Heart left ventricle (tissue), 16 donors: ENCODE measurements at places on chromosomes 3 and 15.
A peak's percentile ranks its signal among the peaks of the same experiment; 100 is the strongest.

GRCh38 chr15:90402223-90402622 is 14.2 kb downstream of the IQGAP1 start:
- DNase-seq = peak; percentile 49

DNA sequence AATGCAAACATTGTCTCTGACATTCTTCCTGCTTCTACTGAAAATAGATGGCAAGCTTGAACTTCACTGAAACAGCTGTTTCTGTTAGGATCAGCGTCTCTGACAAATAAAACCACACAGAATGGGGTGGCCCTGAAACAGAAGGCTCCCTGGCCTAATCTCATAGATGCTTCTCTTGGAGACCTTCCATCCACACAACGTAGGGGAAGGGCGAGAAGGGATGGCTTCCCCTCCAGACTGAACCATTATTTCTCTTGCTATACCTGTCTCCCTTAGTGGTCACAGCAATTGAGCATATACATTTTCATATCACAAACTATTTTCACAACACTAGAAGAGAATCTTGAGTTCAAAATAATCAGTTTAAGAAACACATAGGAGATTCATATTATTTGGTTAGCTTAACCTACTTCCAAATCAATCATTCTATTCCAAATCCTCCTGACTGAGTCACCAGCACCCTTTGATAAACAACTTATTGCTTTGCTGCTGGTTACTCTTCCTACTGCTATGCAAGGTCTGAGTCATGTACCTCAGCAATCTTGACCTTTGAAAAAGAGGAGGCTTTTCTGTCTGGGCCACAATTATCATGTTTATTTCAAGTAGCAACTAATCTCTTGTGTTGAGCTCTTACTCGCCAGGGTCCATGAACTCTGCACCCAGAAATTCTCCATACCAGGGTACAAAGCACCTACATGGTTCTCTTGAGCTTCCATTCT is 45.5 kb downstream of the CBLB start:
- no peak for DNase-seq

DNA sequence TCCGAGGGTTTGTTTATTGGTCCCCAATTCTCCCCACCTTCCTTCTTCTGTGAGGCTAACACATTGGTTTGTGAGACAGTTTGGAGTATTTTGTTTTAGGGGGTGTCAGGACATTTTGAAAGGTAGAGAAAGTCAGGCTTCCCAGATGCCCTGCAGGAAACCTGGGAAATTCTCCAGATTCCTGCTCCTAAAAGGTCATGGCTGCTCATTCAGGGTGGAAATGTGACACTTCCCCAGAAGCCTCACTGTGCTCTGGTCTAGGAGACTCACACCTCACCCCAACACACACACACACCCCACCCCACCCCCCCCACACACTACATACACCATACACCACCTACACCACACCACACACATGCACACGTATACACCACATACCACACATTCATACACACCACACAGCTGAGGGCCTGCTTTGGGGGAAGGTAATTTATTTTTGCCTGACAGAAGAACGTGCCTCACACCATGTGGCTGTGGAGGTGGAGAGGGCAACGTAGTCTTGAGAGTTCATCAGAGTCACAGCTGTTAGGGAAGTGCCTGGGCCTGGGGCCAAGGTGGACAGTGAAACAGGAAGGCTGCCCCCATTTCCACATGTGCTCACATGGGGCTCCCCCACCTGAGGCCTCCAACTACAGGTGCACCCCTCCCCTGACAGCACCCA is 40.4 kb upstream of the LIMD1 start:
- peak; percentile 67 for DNase-seq

GRCh38 chr15:66498501-66499386 is 1.2 kb upstream of the SNAPC5 start:
- DNase-seq = no peak

GRCh38 chr15:36136049-36136448 is 443.4 kb upstream of the CDIN1 start:
- no peak for DNase-seq

DNA sequence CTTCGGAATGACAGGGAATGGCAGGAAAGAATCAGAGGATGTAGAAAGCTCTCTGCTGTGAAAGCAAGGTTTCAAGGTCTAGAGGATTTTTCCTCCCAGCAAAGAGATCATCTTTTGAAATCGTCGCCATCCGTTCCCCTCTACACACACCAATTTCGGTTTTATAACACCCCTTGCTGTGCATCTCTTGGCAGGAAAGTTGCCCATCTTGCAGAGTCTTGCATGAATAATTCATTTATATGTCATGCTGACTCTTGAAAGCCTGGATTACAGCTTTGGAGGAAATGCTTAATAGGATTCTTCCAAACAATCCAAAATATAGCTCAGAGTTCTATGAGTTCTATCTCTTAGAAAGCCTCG is 262.7 kb downstream of the CHL1 start:
- DNase-seq = no peak

- no peak for DNase-seq
Observed at GRCh38 chr15:87566236-87566635, 690.3 kb downstream of the NTRK3 start.

GRCh38 chr3:56998076-56998529 is 62.4 kb upstream of the SPATA12 start:
- no peak for DNase-seq

DNA sequence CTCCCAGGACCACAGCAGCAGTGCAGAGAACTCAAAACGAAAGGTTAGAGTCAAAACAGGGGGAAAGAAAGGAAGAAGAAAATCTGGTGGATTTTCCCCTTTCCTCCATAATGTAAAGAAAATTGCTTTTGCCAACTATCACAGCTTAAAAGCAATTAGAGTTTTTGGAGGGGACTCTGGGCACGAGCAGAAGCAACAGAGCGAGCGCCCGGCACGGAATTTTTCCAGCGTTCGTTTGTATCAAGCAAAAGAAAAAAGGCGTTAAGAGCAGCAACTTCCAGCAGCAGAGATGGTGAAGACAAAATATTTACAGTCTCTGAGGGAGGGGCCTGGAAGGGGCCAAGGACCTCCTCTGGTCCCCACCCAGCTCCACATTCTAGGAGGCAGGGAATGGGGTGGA is 174.9 kb upstream of the LINGO1 start:
- DNase-seq = no peak

- peak; percentile 46 for DNase-seq
Observed at GRCh38 chr15:50907601-50908208, 778 bp upstream of the AP4E1 start.

DNA sequence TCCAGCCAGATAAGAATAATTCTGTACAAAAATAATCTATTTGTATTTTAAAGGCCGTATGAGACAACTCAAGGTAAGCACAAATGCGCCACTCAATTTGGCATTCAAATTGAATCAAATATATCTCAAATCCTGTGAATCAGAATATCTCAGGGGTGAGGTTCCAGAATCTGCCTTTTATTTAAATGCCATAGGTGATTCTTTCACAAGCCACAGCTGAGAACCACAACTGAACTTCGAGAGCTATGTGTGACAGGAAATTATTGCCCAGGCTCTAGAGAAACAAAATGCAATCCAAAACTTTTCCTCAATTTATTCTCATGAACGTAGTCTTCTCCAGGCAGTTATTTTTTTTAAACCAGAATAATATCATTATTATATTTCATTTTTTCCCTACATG is 11.9 kb downstream of the ATP8B4 start:
- no peak for DNase-seq

DNA sequence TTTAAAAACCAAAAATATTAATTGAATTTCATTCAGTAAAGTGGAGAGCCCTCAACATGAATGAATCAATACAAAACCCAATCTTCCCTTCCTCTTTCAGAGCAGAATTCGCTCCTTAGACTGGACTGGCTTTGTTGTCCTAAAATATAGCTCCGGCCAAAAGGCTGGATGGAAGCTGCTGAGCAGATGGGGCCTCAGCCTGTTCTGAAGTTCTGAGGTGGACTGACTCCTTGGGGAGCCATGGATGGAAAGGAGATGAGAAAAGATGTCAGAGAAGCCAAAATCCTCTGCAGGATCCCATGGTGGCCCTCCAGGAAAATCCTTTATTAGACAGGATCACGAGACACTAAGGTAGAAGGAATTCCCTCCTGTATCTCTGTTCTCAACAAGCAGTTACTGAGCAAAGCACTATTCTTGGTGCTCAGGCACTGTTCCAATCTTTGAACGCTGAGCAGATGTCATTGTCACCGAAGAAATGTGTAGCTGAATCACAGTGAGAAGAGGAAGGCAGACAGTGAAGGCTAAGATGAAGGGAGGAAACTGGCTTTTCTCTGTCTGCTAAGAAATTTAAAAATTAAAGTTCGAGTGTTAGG is 122.0 kb downstream of the SEMA6D start:
- peak; percentile 39 for DNase-seq

GRCh38 chr3:195438371-195438770 is 4.4 kb downstream of the ACAP2 start:
- DNase-seq = no peak

GRCh38 chr15:68363353-68363752 is 68.6 kb downstream of the ITGA11 start:
- DNase-seq = no peak

DNA sequence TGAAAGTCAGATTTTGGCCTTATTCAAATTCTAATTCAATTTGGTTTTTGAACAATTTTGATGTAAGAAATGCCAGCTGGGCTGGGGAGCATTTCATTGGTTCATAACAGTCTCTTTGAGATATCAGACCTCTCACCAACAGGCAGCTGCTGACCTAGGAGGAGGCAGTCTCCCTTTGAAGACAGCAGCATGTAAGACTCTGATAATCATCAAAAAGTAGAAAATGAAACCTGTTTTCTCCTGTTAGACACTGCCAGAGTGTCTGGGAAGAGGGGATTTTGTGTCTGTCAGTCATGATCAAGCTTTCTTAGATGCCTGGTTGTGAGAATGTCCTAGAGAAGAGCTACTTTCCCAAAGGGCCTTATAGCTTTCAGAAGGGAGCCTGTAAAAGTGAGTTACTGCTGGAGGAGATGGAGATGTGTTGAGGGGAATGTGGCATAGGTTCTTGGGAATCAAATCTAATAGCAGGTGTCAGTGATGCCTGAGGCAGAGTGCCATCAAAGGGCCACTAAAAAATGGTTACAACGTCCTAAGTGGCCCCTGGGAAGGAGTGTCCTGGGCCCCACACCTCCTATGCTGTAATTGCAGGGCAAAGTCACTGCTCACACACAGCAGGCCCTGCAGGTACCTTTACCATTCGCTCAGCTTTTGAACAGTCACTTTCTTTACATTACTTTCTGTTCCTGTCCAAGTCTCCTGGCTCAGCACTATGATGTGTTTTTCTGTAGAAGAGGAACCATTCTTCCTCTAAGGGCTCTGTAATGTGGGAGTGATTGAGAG is 43.1 kb downstream of the FSTL1 start:
- DNase-seq = no peak

DNA sequence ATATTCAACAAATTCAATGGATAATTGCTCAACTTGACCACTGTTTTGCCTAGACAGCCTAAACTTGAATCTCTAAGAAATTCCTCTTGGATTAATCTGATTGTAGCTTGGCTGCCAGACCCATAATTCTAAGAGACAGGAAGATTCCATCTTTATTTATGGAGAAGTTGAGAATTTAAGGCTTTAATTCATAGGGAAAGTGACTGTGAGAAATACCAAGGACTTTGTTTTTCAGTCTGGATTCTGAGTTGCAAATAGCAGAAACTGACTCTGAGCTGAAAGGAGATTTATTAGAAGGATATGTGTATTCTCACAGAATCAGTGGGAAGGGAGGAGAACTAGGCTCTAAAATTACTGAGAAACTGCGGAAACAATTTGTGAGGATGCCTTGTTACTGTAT is 195.7 kb downstream of the OXSM start:
- no peak for DNase-seq

- peak; percentile 71 for DNase-seq
Observed at GRCh38 chr3:124886168-124887056, 753 bp downstream of the ITGB5 start.

DNA sequence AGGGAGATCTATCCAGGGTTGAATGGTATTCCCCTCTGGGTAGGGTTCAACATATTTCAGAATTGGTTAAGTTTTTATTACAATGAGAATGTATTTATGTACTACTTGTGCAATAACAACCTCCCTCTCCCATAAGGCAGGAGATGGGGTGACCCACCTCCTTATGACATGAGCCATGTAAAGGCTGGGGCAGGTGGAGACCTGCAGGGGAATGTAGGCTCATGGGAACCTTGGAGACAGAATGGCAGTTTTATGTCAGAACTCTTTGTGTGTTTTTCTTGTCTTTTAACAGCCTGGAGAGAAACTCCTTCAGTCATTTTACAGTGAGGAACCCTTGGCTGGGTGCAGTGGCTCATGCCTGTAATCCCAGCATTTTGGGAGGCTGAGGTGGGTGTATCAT is 24.6 kb upstream of the INSYN1 start:
- DNase-seq = no peak

GRCh38 chr3:53795789-53796560 is 50.2 kb downstream of the CHDH start:
- peak; percentile 43 for DNase-seq

GRCh38 chr3:129428007-129428375 is 445 bp downstream of the EFCAB12 start:
- DNase-seq = no peak

- DNase-seq = no peak
Observed at GRCh38 chr15:63446255-63446654, 58.1 kb upstream of the USP3 start.

GRCh38 chr3:94076055-94076454 is 13.2 kb downstream of the NSUN3 start:
- DNase-seq = no peak

- no peak for DNase-seq
Observed at GRCh38 chr3:167109746-167110145, 270.4 kb downstream of the ZBBX start.

DNA sequence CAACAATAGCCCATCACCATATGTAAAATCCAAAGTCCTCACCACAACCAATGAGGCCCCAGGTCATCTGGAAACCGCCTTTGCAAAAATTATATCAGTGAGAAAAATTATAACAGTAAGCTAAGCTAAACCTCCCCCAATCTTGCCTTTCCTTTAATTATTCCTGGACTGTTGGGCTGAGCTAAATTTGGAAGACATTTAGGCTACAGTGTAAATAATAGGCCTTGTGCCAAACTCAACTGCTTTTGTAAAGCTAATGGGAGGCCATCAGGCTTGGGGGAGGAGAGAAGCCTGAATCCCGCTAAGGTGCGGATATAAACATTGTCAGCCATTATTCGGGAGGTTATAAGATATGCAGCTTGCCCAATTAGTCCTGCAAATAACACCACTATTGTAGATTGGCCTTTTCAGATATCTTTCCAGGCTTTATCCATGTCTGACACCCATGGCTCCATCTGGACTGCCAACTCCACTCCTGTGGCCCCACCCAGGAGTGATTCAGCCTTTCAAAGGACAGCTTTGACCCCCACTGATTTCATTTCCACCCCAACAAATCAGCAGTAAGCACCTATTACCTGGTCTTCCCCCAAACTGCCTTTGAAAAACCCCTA is 53.0 kb upstream of the CA12 start:
- DNase-seq = no peak

DNA sequence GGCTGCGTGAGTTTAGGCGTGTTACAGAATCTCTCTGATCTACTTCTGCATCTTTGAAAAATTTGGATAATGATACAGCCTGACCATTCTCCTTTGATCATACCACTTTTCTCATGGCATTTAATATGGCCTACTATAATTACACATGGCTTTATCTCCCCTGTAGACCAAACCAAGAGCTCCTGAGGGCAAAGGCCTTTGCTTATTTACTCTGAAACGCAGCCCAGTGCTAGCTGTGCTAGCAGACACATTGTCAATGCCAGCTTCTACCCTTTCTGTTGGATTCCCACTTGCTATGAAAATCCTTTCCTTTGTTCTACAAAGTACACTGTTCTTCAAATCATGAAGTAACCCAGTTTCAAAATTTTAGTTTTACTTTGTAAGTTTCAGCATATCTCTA is 16.5 kb upstream of the VGLL4 start:
- no peak for DNase-seq

GRCh38 chr15:29003191-29003839 is 117.5 kb downstream of the APBA2 start:
- DNase-seq = no peak
